ENCODE measurements at places on chromosomes 5 and 9.

- no peak overlapping the region for H3K4me3 ChIP-seq
- H3K36me3 ChIP-seq = no peaks in the 10 kb centered on the region
- H3K4me1 ChIP-seq = peaks cover 10% of the 10 kb centered on the region
- H3K27me3 ChIP-seq = no peaks in the 10 kb centered on the region
- H3K27ac ChIP-seq = no peak overlapping the region
These were observed 439.5 kb downstream of the GADD45G start for GRCh38 chr9:90044263-90044662.

- no peak overlapping the region for H3K27ac ChIP-seq
- no peaks in the 10 kb centered on the region for H3K36me3 ChIP-seq
- no peaks in the 10 kb centered on the region for H3K4me1 ChIP-seq
- DNase-seq = no peak
- no peaks in the 10 kb centered on the region for H3K27me3 ChIP-seq
These were observed 22.6 kb downstream of the PLAC8L1 start for GRCh38 chr5:146082798-146083197.

GRCh38 chr5:14297697-14298096 lies 154.6 kb downstream of the TRIO start:
- H3K4me3 ChIP-seq = no peak overlapping the region
- no peaks in the 10 kb centered on the region for H3K36me3 ChIP-seq
- no peak for DNase-seq
- no peaks in the 10 kb centered on the region for H3K27me3 ChIP-seq
- H3K4me1 ChIP-seq = peaks cover 14% of the 10 kb centered on the region
- H3K27ac ChIP-seq = no peak overlapping the region

- H3K36me3 ChIP-seq = no peaks in the 10 kb centered on the region
- H3K27ac ChIP-seq = peak overlapping the region; percentile 73
- DNase-seq = no peak
These were observed 1.5 kb upstream of the MYO10 start for GRCh38 chr5:16937503-16938161.

GRCh38 chr9:133773889-133774655 lies 35.9 kb upstream of the SARDH start:
- no peaks in the 10 kb centered on the region for H3K4me1 ChIP-seq
- H3K36me3 ChIP-seq = no peaks in the 10 kb centered on the region
- H3K27me3 ChIP-seq = no peaks in the 10 kb centered on the region
- H3K27ac ChIP-seq = no peak overlapping the region

DNA sequence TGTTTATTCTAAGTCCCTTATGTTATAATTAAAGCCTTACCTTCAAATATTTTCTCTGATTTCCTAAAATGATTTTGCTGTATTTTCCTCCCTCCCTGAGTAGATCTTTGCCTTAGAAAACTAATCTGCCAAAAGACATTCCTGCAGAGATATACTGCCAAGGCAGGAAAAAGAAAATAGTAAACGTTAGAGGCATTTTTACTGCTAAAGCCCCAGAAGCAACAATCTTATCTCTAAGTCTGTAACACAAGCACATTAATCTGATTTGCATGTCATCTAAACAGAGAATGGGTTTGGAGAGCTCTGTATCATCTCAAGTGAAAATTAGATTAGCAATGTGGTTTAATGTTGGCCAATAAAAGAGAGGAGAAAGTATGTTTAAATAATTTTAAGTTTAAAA lies 847.7 kb downstream of the MAT2B start:
- H3K4me1 ChIP-seq = no peaks in the 10 kb centered on the region
- H3K27ac ChIP-seq = no peak overlapping the region
- H3K4me3 ChIP-seq = no peak overlapping the region
- no peak for DNase-seq
- no peaks in the 10 kb centered on the region for H3K27me3 ChIP-seq
- H3K36me3 ChIP-seq = no peaks in the 10 kb centered on the region

DNA sequence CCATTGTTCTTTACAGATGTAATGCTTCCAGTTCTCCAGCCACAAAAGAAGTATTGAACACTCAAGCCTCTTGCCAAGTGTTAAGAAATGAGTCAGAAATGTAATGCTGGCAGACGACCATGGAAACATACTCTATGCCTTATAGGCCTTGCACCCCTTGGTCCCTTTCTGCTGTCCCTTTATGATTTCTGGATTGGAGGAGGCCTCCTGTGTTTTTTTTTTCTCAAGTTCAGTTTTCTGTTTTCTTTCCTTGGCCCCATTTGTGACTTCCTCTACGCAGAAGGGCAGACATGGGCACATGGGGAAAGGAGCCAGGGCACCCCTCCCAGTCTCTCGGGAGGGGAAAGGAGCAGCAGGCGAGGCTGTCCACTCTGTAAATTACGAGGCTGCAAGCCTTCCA lies 53.4 kb downstream of the SNX18 start:
- H3K4me3 ChIP-seq = no peak overlapping the region
- H3K36me3 ChIP-seq = no peaks in the 10 kb centered on the region
- peaks cover 12% of the 10 kb centered on the region for H3K4me1 ChIP-seq
- peak overlapping the region; percentile 3 for H3K27ac ChIP-seq

DNA sequence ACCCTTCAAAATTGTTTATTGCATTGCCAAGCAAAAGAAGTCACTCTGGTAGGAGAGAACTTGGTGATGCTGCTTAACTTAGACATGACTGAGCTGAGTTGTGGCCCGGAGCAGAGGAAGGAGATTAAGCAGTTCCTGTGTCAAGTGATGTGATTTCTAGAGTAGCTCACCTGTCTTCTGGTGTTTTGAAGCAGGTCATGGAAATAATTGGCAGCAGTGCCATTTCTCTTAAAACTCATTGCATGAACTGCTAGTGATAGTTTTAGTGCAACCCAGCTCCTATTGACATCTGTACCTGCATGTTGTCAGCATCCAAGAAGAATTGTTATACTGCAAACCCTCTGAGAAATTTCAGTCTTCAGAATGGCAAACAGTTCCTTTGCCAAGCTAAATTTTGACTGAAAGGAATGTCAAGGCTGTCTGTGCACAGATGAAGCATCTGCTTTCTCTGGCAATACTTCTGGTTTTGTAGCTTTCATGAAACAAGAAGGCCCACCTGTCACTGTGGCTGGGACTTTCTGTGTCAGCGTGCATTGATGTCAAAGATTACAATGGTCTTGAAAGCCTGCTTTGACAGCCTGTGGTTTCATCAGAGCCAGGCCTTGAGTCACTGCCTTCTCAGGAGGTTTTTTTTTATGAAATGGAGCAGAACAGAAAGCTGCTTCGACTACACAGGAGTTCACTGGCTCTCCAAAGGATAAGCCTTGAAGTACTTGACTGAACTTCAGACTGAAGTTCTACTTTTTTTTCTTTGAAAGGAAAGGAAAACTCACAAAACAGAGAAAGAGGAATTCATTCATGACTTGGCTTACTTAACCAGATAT lies 90.6 kb downstream of the RALGPS1 start:
- DNase-seq = no peak
- H3K36me3 ChIP-seq = no peaks in the 10 kb centered on the region
- H3K27ac ChIP-seq = peak overlapping the region; percentile 39
- H3K4me3 ChIP-seq = no peak overlapping the region
- no peaks in the 10 kb centered on the region for H3K27me3 ChIP-seq

- no peak for DNase-seq
- no peaks in the 10 kb centered on the region for H3K36me3 ChIP-seq
- no peak overlapping the region for H3K27ac ChIP-seq
- H3K27me3 ChIP-seq = no peaks in the 10 kb centered on the region
These were observed 19.1 kb downstream of the TGFBI start for GRCh38 chr5:136047858-136048257.

DNA sequence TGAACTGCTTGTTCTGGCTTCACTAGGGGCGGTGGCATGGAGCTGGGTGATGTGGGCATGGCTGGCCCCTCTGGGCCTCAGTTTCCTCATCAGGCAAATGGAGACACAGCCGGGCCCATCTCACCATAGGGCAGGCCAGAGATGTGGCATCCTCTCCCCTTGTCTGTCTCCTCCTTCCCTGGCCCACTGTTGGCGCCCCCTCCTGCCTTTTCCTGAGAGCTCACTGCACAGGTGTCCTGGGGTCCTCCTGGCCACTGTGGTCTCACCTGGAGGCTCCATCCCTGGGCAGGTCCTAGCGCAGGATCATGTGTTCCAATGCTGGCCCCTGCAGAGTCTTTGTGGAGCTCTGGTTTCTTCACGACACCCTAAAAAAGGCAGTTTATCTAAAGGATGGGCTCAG lies 53.5 kb downstream of the NEK6 start:
- H3K27me3 ChIP-seq = no peaks in the 10 kb centered on the region
- no peak overlapping the region for H3K4me3 ChIP-seq
- DNase-seq = no peak
- H3K27ac ChIP-seq = no peak overlapping the region
- no peaks in the 10 kb centered on the region for H3K36me3 ChIP-seq

Measured in vagina (tissue), 2 donors.